ENCODE measurements at places on chromosomes 1 and 21.

- DNase-seq = no peak
These were observed 61.1 kb upstream of the ACOT11 start for GRCh38 chr1:54486907-54487306.

- no peak for DNase-seq
These were observed 19.5 kb downstream of the STK40 start for GRCh38 chr1:36366091-36366661.

- no peak for DNase-seq
These were observed 80.0 kb upstream of the BACH1 start for GRCh38 chr21:29218749-29219148.

DNA sequence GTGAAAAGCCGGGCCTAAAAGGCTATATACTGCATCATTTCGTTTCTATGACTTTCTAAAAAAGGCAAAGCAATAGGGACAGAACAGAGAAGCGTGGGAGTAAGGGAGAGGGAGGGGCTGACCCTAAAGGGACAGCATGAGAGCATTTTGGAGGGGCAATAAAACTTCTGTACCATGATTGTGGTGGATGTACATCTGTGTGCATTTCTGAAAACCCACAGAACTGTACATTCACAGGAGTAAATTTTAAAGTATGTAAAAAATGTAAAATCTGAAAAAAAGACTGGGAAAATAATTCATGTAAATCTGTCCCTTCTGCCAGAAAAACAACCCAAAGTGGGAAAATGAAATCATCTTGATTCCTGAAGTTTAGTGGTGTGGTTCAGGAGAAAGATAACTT, 235.4 kb downstream of the CENPF start:
- DNase-seq = no peak

DNA sequence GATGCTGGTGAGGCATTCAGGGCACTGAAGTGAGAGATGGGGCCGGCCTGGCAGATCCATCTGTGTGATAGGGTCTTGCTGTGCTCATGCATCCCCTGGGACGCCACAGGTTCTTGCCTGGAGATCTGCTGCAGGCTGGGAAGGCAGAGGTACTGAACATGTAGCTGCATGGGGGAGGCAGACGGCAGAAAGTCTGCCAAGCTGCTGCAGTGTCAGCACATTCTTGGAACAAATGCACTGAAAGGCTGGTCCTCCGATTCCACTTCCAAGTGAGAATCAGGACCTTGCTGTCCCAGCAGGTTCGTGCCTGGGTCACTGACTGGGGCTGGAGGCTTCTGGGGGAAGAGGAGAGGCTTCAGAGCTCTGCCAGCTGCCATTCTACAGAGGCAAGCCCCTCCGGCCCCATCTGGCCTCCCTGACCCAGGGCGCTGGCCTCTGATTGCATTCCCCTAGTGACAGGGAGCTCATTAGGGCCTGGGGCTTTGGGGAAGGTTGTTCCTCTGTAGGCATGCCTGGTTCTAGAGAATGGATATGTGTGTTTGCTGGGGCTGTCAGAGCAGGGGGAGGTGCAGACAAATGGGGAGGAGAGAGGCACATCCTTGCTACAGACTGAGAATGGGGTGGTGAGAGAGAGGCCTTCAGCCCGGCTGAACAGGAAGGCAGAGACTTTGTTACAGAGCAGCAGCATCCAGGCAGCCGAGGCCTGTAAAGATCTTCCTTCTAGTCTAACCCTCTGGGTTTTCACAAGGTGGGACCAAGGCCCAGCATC, 174.0 kb downstream of the TRABD2B start:
- no peak for DNase-seq

GRCh38 chr1:151047925-151048644, 534 bp downstream of the C1orf56 start:
- no peak for DNase-seq

DNA sequence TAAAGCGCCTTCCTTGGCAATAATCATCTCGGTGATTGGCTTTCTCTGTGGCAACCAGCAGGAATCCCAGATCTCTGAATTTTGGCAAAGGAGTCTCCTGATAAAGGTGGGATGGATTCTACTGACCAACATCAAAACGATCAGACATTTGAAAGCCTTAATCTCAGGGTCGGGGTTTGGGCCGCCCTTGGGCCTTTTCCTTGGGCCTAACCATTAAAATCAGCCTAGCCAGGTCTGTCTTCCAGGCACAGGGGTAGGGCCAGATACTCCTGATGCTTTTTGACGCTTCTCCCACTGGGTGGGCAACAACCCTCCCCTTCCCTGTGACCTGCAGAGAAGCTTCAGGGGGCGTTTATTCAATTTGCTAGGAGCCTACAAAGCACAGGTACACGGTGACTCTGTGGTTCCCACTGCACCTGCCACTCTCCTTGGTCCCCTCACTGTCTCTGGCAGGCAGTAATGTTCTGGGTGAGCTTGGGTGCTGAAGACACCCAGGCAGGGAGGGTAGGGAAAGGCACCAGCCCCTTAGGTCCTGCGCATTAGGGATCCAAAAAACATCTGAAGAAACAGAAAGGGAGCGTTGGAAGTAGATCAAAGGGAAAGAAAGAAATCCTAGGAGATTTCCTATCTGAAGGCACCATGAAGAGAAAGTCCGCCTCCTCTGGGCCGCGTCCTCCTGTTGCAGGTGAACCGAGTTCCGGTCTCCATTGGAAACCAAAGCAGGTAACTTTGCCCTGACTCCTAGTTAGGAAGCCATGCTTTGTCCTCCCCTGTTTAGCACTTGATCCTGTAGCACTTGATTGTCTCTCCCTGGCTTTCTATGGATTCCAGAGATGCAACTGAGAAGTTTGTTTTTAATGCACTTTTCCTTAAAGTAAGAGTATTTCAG, 12.3 kb downstream of the RNU1-2 start:
- DNase-seq = no peak

DNA sequence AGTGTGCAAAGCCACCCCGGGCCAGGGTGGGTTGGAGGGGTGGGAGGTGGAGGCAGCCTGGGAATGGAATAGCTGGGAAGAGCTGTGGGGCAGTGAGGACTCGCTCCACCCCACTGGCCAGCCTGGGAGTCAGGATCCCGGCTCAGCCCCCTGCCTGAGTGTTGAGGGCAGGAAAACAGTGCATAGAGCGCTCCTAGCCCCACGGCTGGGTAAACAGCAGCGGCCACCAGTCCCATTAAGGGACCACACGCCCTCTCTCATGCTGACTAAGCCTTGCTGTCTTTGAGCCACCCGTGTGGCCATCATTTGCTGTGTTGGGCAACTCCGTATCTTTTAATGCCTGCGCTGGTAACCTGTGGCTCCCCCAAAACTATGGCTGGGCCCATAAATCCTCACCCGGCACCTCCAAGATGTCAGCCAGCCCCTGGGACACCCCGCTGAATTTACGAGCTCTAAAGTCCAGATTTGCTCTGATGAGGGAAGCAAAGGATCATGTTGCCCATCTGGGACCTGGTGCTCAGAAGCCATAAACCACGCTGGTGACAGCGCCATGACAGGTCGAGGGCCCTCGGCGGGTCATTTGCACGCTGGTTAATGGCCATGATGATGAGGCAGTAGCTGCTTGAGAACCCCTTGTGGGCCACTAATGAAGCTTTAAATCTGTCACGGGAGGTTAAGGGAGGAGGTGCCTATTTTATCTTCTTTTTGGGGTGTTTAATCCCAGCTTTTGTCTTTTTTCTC, 34.9 kb downstream of the SYF2 start:
- peak; percentile 46 for DNase-seq

DNA sequence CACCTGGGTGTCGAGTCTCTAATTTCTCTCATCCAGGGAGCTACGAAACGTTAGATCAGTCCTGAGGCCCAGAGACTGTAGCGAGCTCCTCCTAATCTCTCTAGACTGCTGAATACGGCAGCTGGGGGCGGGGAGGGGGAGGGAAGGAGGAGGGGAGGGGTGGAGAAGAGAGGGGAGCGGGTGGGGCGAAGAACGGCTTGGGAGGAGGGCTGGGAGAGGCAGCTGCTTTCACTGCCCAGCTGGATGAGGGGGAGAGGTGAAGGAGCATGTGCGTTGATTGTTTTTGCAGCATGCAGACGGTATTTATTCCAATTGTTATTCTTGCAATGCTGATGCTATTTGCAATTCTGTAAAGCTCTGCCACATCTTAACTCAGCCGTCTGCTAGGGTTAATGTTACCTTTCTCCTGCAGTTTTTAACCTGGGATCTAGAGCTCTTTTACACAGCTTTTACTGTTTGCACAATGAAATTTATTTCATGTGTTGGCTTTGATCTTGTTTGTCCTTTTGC, 790 bp downstream of the DNAJC6 start:
- peak; percentile 70 for DNase-seq

GRCh38 chr21:32256251-32256650, 22.6 kb downstream of the MIS18A start:
- DNase-seq = no peak

- no peak for DNase-seq
These were observed 104.9 kb upstream of the PLD5 start for GRCh38 chr1:242629396-242629795.

GRCh38 chr1:109923946-109924275, 13.3 kb downstream of the CSF1 start:
- DNase-seq = no peak

DNA sequence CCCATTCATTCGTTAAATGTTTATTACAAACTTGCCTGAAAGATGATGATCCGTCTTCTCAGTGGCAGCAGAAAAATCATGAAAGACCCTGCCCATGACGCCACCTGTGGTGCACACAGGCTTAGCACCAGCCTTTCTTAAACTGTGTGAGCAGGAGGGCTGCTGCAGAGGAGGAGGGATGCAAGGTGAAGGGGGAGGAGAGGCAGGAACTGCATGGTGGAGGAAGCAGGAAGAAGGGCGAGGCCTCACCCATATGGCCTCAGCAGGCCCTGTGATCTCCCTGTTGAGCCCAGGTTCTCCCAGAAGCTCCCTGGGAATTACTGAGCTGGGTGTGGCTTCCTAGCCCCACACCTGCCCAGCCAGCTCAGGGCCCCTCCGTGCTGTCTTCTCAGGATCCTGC, 25.0 kb upstream of the RD3 start:
- peak; percentile 43 for DNase-seq

DNA sequence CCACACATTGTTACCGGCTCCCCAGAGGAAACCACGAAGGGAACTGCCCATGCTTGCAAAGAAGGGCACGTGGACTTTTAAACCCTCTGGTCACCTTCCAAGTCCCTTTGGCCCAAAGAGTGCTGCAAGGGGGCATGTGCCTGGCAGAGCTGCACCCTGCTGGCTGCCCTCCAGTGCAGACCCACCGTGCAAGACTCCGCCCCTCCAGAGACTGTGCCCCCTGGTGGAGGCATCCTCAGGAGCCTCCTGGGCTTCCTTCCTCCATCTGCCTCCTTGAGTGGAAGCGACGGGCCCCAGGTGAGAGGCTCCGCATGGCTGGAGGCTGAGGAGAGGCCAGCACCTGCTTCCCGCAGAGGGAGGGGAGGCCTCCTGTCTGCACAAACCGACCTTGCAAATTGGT, 100.6 kb downstream of the CRYAA start:
- DNase-seq = no peak

GRCh38 chr21:26115305-26115704, 55.3 kb downstream of the APP start:
- DNase-seq = peak; percentile 85

- no peak for DNase-seq
These were observed 1245.1 kb upstream of the ADGRL4 start for GRCh38 chr1:80251591-80251990.

DNA sequence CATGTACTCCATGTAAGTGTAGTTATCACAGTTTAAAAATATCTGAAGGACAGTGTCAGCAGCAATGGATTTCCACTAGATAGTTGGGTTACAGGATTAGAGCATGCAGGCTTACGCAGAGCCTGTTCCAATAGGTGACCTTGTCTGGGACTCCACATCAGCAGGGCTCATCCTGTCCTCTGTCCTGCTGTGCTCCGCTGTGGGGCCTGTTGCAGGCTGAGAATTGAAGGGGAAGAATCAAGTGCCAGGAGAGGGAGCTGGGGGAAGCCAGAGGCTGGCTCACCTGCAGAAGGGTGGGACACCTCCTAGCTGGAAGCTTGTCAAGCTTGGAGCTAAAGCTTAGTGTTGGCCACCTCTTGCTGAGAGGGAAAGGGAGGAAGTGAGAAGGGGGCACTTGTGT, 62.8 kb downstream of the XCL2 start:
- DNase-seq = no peak

DNA sequence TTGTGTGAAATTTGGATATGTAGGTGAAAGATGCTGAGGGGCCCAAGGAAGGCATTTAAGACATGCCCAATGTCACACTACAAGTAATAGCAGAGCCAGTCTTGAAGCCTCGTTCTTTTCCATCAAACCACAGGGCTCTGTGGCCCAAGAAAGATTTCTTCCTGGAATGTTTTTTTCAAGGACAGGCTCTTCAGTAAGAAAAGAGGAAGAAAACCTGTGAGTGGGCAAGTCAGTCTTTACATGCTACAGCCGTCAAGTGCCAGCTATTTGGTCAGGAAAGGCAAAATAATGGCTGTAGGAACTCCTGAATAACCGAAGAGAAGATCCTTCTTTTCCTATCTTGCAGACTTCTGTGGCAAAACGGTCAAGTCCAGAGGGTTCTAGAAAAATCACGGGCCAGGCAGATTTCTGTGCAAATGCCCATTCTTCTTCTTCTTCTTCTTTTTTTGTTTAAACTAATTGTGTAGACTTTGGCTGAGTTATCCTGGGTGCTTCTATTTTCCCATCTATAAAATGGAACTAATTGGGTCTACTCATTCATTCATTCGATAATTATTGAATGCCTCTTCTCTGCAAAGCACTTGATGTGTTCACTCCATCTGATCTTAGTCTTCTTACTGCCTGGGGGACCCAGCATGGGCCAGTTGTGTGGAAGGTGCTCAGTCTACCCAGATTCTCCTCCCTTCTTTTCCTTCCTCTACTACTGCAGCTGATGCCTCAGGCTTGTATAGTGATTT, 1.9 kb upstream of the ID3 start:
- no peak for DNase-seq

All from NCI-H1436 (cell line).